ENCODE measurements at places on chromosomes 11 and 22. TPM values are rescaled to one million over a fixed set of nuclear protein-coding genes. Genes with fewer than 3 reads are reported as not detected.

CHRNA10 gene
- 2.2 TPM for total RNA-seq

SLC25A45 gene
- total RNA-seq = not detected

ARHGAP8 gene
- total RNA-seq = 4.4 TPM

DNA sequence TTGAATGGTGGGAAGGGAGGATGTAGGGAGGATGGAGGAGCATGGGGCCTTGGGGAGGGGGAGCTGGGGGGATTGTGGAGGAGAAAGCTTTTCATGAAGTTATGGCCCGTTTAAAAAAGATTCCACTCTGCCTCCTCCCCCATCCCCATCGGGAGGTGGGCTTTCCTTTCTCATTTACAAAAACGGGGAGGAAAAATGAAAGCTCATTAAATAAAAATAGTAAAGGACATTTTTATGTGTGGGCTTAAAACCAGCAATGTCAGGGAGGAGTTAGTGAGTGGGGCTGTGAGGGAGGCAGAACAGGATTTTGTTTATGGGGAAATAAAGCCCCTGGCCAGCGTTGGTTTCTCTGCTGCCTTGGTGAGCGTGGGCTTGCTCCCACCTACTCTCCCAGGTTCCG lies 83.2 kb downstream of the ZBTB16 start:
- no peak overlapping the region for H3K4me3 ChIP-seq
- peaks cover 11% of the 10 kb centered on the region for H3K4me1 ChIP-seq
- DNase-seq = no peak
- H3K27me3 ChIP-seq = no peaks in the 10 kb centered on the region
- H3K36me3 ChIP-seq = no peaks in the 10 kb centered on the region

DNA sequence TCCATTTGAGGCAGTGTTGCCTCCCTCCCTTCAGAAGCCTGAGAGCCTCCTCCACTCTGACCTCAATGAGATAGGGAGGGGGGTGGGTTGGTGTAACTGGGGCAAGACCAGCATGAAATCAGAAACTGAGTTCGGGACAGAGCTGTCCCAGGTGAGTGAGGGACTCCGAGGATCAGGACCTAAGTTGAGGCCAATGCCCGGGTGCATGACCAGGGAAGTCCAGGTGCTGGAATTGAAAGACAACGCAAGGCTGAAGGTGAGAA lies 40.8 kb upstream of the ZBED5 start:
- H3K27ac ChIP-seq = peak overlapping the region; percentile 91
- no peak overlapping the region for H3K4me3 ChIP-seq
- no peaks in the 10 kb centered on the region for H3K36me3 ChIP-seq
- H3K4me1 ChIP-seq = peaks cover 18% of the 10 kb centered on the region

DNA sequence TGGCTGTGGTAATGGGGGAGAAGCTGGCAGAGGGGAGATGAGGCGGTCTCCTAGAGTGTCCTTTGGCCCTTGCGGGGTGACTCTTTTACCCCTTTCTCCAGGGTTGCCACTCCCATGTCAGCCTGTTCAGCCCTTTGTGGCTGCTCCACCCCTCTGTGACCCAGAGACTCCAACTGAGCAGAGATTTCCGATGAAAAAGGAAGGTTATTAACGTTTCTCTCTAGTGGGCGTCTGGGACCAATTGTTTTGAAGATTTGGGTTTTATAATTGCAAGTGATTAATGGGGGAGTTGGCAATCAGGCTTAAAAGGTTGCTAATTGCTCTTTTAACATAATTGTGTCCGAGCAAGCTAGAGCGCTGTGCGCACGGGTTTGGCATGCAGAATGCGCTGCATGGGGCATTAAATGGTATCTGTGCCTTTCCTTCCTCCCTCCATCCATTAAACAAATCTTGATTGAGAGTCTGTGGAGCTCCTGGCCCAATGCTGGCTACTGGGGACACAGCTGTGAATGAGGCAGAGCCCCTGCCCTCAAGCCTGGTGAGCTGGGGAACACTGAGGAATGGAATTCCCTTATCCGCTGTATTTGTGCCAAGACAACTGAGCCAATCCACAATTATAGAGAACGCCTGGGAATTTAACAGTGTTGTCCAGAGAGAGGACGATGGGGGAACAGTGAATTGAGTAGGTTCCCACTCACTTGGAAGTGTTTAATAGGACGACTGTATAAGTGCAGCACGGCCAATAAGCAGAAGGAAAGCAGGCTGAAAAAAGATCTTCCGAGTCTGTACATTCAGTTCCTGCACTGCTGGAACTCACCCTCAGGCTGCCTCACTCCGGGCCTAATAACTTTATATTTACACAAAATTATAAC lies 295.9 kb downstream of the MIAT start:
- no peaks in the 10 kb centered on the region for H3K36me3 ChIP-seq
- no peak overlapping the region for H3K27ac ChIP-seq
- no peak for DNase-seq

DERL3 gene
- 0.95 TPM for total RNA-seq

GRCh38 chr11:58965246-58965985 lies 26.1 kb downstream of the GLYATL1 start:
- DNase-seq = no peak
- H3K4me3 ChIP-seq = no peak overlapping the region
- no peaks in the 10 kb centered on the region for H3K36me3 ChIP-seq

DNA sequence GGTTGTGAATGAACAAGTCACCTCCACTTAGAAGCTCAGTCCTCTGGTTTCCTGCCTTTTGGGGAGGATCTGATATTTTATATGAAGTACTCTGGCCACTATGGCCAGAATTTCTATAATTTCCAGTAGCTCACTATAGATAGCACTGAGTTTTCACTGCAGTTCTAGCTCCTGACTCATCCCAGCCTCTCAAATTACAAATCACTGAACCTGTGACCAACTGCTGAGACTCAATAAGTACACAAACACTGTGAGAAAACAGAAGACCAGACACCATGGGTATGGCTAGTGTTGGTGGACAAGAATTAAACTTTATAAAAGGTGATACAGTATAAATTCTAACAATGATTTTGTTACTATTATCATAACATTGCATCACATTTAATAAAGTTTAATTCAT lies 47.1 kb upstream of the UCP3 start:
- H3K27me3 ChIP-seq = no peaks in the 10 kb centered on the region
- H3K27ac ChIP-seq = no peak overlapping the region
- H3K36me3 ChIP-seq = no peaks in the 10 kb centered on the region
- no peaks in the 10 kb centered on the region for H3K4me1 ChIP-seq
- no peak for DNase-seq
- H3K4me3 ChIP-seq = no peak overlapping the region

DNA sequence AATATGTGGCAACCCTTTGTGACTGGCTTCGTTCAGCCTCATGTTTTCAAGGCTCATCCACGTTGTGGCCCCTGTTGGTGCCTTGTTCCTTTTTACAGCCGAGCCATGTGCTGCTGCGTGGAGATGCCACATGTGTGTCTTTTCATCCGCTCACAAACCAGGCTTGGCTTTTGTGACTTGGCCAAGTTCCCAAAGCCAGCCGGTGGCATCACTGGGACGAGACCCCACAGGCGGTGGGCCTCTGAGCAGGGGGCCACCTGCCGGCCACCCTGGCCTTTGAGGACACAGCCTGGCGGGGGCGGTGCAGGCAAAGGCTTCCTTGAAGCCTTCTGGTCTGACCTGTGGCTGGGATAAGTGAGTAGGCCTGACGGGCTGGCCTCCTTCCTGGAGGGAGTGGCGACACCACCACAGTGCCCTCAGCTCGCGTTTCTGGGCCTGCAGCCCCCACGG lies 10.5 kb downstream of the GRK2 start:
- peak overlapping the region; percentile 85 for H3K27ac ChIP-seq
- no peaks in the 10 kb centered on the region for H3K27me3 ChIP-seq
- no peaks in the 10 kb centered on the region for H3K36me3 ChIP-seq
- H3K4me1 ChIP-seq = peaks cover 35% of the 10 kb centered on the region
- no peak for DNase-seq

DNA sequence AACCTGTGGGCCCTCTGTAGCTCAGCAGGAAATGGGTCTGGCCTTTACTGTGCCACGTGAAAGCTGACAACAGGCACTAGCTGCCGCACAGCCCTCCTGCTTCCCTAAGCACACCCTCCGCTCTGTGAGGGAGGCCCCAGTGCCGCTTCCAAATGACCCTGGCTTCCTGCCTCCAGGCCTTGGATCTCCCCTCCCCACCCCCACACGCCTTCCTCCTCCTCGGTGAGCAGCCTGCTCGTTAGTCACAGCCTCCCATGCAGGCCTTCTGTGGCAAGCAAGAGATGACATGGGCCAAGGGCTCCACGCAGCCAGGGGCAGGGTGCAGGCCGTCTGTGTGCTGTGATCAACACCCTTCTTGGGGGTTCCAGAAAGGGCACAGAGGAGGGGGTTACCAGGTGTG lies 15.3 kb upstream of the RASL10A start:
- H3K4me3 ChIP-seq = no peak overlapping the region
- H3K27ac ChIP-seq = peak overlapping the region; percentile 8
- H3K27me3 ChIP-seq = no peaks in the 10 kb centered on the region
- no peaks in the 10 kb centered on the region for H3K36me3 ChIP-seq
- peak; percentile 82 for DNase-seq
- H3K4me1 ChIP-seq = no peaks in the 10 kb centered on the region

DNA sequence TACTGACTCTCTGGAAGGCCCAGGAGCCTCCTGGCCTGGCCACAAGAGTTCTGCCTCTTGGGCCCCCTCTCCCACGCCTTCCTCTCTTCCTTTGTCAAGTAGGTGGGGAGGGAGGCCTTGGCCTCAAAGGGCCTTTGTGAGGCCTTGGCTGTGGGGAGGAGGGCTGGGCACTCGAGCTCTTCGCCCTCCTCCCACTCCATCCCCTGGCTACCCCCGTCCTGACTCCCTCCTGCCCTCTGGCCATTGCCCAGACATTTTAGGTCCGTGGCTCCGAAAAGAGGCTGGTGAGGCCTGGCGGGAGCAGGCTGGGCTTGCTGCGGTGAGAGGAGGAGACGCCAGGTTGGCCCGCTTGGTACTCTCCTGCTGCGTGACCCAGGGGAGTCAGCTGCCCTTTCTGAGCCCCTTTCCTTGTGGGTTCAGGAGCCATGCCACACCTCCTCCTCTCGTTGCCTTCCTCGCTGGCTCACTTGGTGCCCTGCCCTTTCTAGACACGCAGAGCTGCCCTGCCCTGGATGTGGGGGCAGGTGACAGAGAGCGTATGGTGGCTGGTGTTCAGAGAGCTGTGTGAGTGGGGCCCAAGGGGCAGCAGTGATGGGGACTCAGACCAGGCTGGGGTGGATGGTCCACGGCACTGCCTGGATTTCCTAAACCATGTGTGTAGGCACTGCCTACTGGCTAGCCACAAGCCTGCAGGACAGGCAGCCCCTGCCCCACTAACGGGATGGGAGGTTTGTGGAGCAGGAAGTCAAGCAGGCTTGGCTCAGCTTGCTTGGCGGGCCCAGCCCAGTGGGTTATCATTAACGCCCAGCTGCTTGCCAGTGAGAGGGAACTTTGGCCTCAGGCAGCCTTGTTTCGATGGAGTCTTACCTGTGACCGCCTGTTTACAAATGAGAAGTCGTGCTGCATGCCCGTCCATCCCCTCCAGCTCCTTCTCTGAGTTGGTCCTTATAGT lies 15.8 kb upstream of the OMP start:
- no peaks in the 10 kb centered on the region for H3K36me3 ChIP-seq
- no peak overlapping the region for H3K4me3 ChIP-seq
- no peaks in the 10 kb centered on the region for H3K4me1 ChIP-seq
- no peak for DNase-seq

P2RY6 gene
- total RNA-seq = not detected

GRCh38 chr22:19819911-19820879 lies 34.5 kb downstream of the GNB1L start:
- H3K4me1 ChIP-seq = no peaks in the 10 kb centered on the region
- H3K36me3 ChIP-seq = no peaks in the 10 kb centered on the region
- no peak overlapping the region for H3K27ac ChIP-seq
- DNase-seq = no peak
- no peaks in the 10 kb centered on the region for H3K27me3 ChIP-seq

- no peak overlapping the region for H3K27ac ChIP-seq
- H3K4me1 ChIP-seq = no peaks in the 10 kb centered on the region
- H3K27me3 ChIP-seq = no peaks in the 10 kb centered on the region
- no peaks in the 10 kb centered on the region for H3K36me3 ChIP-seq
- H3K4me3 ChIP-seq = no peak overlapping the region
Observed at GRCh38 chr22:25409240-25409639, 155.2 kb upstream of the GRK3 start.
